NCI-H1436 treated with DMSO at 0.1 percent for 48 hours (cell line): ENCODE measurements at places on chromosomes 11 and 22.

- no peak for DNase-seq
Measured at GRCh38 chr11:129828301-129828836, 12.7 kb downstream of the TMEM45B start.

- no peak for DNase-seq
Measured at GRCh38 chr11:4025967-4026324, 68.7 kb upstream of the RRM1 start.

GRCh38 chr11:92941676-92942571 is 27.5 kb upstream of the MTNR1B start:
- DNase-seq = no peak

GRCh38 chr11:21072558-21072957 is 403.2 kb downstream of the NELL1 start:
- DNase-seq = no peak

- no peak for DNase-seq
Measured at GRCh38 chr22:18119409-18120110, 9.0 kb downstream of the TUBA8 start.

DNA sequence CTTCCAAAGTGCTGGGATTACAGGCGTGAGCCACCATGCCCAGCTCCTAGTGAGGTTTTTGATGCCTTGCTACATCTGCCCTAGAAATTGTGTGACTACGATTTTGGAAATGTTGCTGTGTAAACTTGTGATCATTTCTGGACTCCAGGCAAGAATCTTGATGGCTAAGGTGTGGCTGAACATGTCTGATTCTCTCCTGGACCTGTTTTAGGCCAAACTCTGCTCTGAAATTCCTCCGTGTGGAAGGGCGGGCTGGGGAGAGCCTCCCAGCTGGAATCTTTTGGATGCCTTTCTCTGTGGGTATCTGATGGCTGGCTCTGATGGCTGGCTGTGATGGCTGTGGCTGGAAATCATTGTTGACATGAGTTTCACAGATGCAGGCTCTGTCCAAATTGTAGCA is 8.2 kb downstream of the PNPLA3 start:
- no peak for DNase-seq

- no peak for DNase-seq
Measured at GRCh38 chr11:125662689-125663088, 18.0 kb downstream of the ACRV1 start.

DNA sequence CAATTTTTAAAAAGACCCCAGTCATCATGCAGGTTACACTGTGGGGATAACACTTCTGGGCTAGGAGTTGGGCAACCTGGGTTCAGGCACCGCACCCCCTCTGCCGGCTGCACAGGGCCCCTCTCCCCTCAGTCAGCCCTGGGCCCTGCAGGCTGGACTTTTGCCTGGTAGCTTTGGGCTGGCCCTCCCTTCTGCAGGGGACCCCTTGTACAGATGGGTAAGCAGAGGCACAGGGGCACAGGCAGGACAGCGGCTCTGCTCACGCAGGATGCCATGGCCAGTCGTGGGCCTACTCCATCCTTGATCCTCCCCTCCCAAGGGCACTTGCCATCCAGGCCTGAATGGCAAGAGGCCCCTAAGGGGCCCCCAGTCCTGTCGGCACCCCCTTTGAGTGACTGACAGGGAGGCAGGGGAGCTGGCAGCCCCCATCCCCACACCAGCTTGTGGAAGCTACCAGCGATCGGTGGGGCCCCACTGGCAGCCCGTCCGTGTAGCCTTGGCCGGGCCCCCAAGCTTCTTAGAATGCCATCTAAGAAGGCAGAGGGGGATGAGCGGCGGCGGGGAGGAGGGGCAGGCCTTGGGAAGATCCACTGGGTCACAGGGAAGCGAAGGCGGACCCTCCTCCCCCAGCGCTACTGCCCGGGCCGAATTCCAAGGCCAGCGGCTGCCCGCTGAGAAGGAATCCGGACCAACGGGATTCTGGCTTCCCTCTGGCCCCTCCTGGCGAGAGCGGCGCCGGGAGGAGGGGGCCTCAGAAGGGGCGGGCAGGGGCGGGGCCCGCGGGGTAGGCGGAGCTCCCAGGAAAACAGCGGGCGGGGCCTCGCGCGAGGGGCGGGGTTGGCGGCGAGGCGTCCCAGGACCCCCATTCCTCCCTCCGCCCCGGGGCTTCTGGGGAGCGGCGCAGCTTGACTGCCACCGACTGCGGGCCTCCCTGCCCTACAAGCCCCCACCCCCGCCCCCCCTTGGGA is 6.8 kb upstream of the CHKA start:
- no peak for DNase-seq

GRCh38 chr22:44752285-44753188 is at the start of gene ARHGAP8:
Gene ARHGAP8, plus strand, starts transcription at chr22:44752575. Its CDS starts 33,953 bp downstream, at chr22:44786528.
- DNase-seq = no peak

GRCh38 chr11:82305123-82305522 is 428.5 kb downstream of the FAM181B start:
- DNase-seq = no peak

DNA sequence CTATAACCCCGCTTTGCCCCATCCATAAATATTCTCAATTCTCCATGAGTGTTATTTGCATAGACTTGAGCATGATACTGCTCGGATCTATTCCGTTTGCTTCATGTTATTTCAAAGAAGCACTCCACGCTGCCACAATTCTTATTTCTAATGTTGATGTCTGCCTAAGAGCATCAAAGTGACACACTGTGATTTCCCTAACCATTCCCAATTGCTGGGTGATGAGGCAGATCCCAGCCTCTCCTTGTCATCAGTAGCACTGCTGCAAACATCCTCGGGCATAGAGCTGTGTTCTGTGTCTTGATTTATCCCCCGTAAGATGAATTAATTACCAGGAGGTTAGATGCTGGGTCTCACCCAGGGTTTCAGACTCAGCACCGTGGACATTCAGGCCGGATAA is 178.3 kb upstream of the SEZ6L start:
- DNase-seq = no peak

DNA sequence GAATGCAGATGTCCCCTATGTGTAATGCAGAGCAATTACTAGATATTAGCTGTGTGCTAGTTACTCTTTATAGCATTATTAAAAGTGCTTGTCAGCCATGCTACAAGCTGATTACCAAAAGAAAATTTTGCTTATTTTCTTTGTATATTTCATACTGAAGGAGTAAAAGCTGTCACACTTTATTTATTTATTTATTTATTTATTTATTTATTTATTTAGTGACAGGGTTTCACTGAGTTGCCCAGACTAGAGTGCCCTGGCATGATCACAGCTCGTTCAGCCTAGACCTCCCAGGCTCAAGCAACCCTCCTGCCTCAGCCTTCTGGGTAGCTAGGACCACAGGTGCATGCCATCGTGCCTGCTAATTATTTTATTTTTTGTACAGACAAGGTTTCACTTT is 4.3 kb upstream of the MTNR1B start:
- no peak for DNase-seq

DNA sequence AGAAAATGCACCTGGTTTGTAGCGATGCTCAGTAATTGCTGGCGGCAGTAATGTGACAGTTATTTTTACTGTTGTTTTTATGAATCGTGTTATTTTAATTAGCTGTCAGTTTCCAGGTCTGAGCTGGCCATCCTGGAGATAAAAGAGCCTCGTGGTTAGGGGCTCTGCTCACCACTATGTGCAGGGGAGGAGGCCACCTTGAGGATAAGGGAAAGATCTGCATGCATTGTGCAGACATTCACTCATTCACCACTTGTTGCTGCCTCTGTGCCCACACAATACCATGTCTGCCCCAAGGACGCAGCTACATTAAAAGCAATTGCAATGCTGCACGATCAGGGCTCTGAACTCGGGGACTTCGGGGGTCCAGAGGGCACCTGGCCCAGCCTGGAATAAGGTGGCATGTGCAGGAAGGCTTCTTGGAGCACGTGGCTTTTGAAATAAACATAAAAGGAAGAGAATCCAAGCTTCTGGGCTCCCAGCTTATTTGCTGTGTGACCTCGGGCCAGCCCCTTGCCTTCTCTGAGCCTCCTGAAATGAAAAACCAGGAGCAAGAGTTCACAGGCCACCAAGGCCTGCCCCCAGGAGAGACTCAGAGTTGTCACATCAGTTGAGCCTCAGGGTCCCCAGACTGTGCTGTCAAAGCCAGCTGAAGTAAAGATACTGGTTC is 44.7 kb upstream of the SHISAL1 start:
- no peak for DNase-seq

DNA sequence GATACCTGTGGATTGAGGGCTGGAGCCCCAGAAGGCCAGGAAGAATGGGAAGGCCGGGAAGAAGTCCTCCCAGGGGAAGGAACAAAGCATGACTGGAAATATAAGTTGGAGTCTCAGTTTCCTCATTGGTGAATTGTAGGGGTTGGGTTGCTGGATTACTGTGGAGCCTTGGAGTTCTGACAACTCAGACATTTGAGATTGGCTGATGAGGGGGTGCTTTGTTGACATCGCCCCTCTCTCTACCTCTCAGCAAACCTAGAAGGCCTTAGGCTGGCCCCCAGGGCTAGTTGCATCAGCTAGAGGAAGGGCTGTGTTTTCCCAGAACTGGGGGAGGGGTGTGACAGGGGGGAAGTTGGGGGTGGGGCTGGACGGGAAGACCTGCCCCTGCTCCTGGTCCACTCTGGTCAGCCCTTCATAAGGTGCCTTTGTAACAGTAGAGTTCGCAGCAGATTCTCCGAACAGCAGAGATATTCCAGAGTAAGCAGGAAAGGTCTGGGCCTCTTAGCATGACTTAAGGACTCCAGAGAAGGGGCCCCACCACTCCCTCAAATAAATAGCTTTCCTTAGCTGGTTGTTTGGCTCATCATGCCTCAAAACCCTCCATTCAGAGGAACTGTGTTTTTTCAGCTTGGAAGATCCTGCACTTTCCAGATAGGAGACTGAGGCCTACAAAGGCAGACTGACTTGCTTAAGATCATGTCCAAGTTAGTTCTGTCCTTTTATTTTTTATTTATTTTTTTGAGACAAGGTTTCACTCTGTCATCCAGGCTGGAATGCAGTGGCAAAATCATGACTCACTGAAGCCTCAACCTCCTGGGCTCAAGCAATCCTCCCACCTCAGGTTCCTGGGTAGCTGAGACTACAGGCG is 12.5 kb upstream of the THRSP start:
- DNase-seq = no peak

GRCh38 chr11:13463779-13464290 is 813 bp upstream of the BTBD10 start:
- DNase-seq = no peak

- DNase-seq = no peak
Measured at GRCh38 chr11:60809249-60809648, 24.1 kb downstream of the MS4A10 start.

DNA sequence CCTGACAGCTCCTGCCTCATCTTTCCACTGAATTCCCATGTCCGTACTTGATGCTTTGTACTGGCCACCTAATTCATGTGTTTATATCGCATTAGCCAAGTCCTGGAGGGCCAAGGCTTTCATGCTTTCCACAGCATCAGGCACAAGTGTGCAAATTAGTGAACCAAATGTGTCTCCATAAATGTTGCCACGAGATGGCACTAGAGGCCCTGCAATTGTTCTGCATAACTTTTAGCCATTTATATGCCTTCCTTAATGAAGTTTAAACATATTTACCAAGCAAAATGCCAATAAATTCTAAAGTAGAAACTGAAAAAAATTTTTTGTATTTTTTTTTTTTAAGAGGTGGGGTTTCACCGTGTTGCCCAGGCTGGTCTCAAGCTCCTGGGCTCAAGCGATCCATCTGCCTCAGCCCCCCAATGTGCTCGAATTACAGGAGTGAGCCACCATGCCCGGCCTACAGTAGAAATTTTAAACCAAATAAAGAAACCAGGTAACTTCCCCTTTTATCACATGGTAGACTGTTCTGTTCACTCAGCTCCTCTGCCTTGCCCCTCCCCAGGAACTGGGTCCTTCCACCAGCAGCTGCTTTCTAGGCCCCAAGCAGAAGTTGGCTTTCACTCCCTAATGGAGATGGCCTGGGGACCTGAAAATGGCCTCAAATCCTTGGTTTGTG is 20.8 kb upstream of the IL18BP start:
- DNase-seq = peak; percentile 4

GRCh38 chr22:23562186-23562585 is 17.9 kb downstream of the IGLL1 start:
- DNase-seq = no peak

- DNase-seq = no peak
Measured at GRCh38 chr11:116687458-116688201, 85.2 kb downstream of the BUD13 start.

DNA sequence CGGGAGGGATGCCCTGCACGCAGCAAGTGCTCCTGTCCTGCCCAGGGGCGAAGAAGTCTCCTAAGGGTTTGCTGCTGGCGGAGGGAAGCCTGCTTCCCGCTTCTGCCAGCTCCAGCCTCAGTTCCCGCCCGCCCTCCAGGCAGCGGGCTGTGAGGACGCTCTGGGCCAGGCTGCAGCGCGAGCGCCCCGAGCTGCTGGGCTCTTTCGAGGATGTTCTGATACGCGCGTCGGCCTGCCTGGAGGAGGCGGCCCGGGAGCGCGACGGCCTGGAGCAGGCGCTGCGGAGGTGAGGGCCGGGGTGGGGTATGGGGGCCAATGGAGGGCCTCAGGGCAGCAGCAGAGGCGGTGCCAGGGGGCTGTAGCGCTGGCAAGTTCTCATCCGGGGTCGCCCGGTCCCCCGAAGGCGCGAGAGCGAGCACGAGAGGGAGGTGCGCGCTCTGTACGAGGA is 2.2 kb downstream of the CRACR2B start:
- no peak for DNase-seq

- DNase-seq = no peak
Measured at GRCh38 chr22:37705205-37705604, 8.4 kb downstream of the TRIOBP start.

GRCh38 chr11:1654388-1655167 is 25.0 kb downstream of the KRTAP5-5 start:
- no peak for DNase-seq

DNA sequence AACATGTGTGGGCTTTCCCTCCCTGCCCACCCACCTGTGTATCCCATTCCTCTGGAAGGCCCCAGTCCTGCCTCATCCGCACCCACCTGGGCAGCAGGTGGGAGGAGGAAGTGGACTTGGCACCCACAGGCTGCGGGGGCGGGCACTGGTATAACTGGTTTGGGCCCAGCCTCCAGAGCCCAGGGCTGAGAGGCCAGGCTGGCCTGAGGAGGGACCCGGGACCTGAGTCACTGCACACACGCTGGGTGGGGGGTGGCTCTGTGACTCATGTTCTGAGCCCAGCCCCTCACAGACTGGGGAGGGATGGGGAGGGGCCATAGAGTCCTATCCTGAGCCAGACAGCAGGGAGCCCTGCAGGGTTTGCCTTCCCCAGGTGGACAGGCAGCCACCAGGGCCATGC is 16.7 kb downstream of the PHLDA2 start:
- DNase-seq = no peak

DNA sequence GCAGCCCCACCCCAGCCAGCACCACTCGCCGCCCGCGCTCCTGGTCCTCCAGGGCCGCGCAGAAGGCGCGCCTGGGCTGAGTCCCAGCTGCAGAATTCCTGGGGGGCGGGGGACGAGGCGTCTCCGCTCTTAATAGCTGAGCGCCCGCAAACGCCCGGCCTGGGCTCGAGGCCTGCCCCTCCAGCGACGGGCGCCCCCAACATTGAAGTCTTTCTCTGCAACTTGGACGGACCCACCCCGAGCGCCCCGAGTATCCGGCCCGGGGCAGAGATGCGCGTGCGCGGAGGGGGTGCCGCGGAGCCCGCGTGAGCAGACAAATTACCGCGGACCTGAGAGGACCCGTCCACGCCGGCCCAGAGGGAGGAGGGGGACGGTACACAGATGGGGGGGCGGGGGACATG is 6.7 kb upstream of the SYT7 start:
- DNase-seq = no peak
